Stimulated activated CD4-positive, alpha-beta T cell treated with anti-CD3 and anti-CD28 coated beads, TNF-alpha, amount 100 ng/mL, for 24 hours (primary cell): ENCODE measurements at places on chromosomes 4 and X.

DNA sequence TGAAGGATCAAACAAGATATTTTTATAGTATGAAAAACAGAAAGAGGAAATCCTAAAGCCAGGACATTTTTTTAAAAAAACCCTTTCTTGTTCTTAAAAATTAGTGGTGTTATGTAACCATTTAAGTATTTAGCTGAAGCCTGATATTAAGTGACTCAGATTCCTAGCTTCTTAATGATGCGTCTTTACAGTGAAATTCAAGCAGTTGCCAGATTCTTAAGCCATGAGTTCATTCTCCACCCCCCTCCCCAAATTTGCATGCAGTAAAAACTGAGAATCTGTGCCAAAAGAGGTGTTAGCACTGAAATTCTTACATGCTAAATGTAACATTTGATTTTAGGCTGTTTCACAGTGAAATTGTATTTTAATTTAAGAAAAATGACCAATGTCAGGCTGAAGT, 180.8 kb downstream of the RAPGEF2 start:
- DNase-seq = no peak

DNA sequence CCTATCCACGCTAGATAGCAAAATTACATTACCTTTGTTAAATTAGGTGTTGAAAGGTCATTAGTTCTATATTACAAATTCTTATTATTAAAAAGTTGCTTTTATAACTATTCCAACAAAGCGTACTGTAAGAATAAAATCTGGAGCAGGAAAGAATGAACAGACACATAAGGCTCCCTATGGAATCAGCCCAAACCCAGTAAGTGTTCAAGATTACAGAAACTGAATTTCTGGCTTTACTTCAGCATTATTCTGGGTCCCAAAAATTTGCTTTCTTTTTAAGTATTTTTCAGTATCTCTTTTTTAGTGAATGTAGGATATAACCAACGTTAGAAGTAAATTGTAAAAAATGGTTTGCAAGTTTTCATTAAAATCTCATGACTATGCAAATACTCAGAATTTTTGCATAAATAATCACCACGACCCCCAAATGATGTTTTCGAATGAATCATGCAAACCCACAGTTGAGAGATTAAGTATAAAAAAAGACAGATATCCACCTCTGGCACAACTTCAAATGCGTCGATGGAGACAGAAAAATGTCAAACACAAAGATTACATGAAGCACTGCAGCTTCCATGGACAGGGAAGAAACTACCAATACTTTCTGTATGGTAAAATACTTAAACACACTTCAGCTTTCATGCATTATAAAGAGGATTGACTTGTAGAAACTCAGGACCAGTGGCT, 238.5 kb downstream of the RASL11B start:
- DNase-seq = no peak

- no peak for DNase-seq
Observed at GRCh38 chrX:101430457-101431078, 22.5 kb downstream of the HNRNPH2 start.

GRCh38 chrX:39532761-39533160, 565.0 kb downstream of the BCOR start:
- DNase-seq = no peak

DNA sequence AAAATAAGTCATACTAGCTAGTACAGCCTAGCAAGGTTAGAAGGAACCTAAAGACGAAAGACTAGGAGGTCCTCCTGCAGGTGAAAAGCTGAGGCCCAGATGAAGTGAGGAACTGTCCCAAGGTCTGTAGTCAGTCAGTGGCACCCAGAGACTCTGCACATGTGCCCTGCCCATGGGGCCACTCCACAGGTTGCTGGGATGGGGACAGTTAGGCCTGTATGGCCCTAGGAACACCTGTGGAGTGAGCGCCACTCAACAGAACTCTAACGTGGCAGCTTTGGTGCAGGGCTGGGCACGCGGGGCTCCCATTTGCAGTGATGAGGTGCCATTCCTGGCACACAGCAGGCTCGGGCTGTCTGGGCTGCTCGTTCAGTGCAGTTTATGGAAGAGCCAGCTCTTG, 14.8 kb downstream of the ZNF185 start:
- DNase-seq = no peak

- DNase-seq = no peak
Observed at GRCh38 chrX:136168929-136169735, 21.8 kb downstream of the FHL1 start.

DNA sequence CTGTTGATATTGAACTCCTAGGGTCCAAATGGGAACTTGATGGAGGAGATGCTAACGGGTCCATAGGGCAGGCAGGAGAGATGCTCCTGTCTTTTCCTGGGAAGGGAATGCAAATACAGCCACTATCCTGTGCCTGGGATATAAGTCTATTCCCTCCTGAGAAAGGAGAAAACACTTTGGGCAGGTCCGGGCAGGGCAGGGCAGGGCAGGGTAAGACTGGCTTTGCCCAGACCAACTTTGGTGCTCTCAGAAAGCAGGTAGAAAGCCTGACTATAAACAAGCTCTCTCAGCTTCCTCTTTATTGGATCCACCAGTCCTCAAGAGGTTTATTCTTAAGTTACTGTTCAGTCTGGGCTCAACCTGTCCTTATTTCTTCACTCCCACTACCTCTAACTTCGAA, 232.3 kb downstream of the PTTG2 start:
- no peak for DNase-seq

DNA sequence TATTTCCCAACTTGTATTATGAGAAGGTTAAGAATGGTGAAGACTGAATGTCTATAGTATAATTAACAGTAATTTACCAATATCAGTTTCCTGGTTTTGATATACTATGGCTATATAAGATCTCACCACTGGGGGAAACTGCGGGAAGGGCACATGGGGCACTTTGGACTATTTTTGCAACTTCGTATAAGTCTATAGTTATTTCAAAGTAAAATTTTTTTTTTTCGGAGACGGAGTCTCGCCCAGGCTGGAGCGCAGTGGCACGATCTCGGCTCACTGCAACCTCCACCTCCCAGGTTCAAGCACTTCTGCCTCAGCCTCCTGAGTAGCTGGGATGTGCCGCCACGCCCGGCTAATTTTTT, 46.1 kb downstream of the CXorf58 start:
- no peak for DNase-seq

DNA sequence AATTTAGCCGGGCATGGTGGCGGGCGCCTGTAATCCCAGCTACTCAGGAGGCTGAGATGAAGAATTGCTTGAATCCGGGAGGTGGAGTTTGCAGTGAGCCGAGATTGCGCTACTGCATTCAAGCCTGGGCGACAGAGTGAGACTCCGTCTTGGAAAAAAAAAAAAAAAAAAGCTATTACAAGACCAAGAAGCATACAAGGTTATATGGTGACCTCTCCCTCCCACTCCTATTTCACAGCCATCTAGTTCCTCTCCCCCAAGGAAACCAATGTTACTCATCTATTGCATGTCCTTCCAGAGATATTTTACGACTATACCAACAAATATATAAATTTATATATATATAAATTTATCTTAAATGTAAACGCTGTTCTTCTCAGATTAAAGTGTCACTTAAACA, 3.2 kb downstream of the SLC9A7 start:
- no peak for DNase-seq

GRCh38 chrX:49058794-49059193, at the start of gene CCDC120:
Gene CCDC120 (plus strand): TSS chrX:49058999. CDS start chrX:49062042, 3,043 bp downstream.
- DNase-seq = no peak

DNA sequence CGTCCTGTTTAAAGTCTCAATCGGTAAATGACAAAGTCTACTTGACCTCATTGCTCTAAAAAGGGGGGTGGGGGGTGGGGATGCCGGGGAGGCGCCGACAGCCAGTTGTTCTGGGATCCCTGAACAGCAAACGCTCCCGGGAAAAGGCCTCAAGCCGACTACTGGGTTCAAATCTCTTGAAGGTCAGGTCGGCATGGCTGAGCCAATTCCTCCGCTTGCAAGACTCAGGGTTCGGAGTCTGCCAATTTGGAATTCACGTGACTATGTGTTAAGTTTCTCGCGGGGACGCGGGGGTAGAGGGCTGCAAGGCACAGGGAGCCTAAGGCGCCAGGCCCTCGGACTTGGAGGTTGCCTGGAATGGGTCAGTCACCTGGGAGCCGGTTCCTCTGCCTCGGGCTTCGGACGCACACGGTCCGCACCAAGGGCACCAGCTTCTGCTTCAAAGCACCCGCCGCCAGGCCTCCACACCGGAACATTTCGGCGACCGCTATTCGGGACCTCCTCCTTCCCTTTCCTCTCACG, 399 bp downstream of the AIFM1 start:
- no peak for DNase-seq

- no peak for DNase-seq
Observed at GRCh38 chr4:69781458-69782418, 21.3 kb upstream of the SULT1B1 start.

DNA sequence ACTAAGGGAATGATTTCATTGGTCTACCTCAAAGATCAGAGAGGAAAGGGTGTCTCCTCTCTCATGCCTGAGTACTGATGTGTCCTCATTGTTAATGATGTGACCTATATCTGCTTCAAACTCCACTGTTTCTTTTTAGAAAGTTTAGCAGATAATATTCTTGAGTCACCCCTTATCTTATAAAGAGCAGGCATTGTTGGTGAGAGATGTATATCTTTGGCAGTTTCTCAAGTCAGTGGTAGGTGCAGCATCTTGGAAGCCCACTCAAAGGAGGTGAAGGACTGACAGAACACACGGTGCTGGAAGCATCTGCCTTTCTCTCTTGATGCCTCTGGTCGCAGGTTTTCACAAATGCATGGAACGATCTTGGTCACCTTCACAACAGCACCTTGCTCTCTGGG, 71.2 kb downstream of the ZNF518B start:
- no peak for DNase-seq

DNA sequence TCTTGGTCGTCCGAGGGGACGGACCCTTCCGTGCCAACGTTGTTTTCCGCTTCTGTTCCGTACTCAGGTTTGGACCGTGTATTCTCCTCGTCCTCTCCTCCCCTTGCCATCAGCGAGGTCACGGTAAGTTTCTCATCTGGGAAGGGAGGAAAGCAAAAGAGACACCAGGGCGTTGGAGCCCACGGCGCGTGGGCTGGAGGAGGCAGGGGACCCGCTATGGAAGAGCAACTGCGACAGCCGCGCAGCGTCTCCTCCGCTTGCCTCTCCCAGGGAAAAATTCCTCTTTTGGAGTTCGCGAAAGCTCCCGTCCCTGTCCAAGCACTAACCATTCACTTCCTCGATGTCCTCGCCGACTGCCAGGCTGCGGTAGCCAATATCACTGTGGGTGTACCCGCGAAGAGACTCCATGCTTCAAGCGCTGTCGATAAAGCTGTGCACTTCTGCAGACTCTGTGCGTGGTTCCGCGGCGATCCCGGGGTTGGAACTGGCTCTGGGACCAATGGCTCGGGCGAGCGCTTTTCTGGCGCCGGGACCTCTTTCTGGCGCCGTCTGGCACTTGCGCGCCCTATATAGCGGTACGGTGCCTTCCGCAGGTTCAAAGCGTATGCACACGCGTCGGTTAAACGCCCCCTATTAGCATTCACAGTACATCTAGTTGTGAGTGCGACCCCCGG, at the start of gene ESX1:
ESX1 (minus strand) TSS at position 492 of the 674 bp plus-strand sequence; CDS start at position 408, 84 bp downstream.
- no peak for DNase-seq

DNA sequence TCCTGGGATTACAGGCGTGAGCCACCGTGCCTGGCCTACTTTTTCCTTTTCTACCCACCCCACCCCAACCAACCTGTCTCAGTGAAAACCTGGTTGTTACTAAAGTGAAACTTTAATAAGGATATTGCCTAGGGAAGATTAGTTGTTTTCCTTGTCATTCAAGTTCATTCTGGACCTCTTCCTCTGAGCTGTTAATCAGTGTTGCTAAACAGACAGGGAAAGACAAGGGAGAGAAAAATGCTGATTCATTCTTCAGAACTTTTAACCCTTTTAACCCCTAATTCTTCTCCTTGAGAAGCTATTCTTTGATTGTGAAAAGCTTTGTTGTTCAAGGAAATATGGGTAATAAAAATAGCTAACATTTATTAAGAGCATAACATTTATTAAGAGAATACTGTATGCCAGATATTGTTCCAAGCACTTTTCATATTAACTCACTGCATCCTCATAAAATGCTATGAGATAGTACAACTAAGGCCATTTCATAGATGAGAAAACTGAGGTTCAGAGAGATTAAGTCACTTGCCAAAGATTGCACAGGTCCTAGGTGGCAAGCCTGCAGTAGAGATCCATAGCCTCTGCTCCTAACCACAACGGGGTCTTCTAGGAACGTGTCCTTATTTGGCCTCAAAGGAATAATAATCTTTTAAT, 34.8 kb downstream of the OSTC start:
- DNase-seq = no peak

GRCh38 chr4:173498023-173498422, 32.0 kb downstream of the HAND2 start:
- DNase-seq = no peak

GRCh38 chr4:182880387-182881356, 36.5 kb downstream of the DCTD start:
- DNase-seq = no peak

- no peak for DNase-seq
Observed at GRCh38 chrX:7145454-7145853, 2.1 kb upstream of the STS start.

GRCh38 chr4:70488748-70489147, 16.8 kb downstream of the MUC7 start:
- DNase-seq = no peak

DNA sequence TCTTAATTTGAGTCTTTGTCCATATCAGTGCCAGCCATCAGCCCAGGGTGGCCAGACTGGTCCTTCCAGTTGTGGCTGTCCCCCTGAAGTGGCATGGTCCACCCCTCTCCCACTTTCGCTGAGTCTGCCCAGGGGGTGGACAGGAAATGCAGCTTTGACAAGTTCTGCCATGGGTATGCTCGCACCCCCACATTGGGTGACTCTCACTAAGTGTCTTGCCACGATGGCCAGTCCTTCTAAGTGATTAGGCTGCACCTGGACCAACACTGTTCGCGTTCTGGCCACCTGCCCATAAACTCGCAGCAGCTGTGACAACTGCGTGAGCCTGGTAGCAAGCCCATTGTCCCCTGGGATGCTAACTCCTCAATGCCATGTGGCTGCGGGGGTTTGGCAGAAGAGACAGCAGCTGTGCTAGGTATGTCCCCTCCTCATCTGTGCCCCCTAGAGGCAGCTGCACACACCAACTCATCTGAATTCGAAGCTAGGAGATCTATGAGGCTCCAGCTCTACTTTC, 10.0 kb upstream of the LNX1 start:
- DNase-seq = no peak

DNA sequence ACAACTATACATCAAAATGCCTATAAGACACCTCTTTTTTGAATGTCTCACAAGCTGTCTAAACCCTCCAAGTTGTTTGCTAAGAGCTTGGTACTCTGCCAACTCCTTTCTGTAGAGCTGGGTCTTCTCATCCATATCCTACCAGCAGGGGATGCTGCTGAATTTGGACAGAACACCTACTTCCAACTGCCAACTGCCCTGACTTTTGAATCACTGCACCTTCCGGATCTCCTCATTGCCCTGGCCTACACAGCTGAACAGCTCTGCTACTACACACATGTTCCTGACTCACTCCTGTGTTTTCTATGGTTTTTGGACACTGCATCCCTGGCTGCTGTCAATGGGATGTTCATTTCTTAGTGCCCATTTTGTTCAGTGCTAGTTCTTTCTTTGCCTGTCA, 18.7 kb downstream of the FAM184B start:
- DNase-seq = no peak

- DNase-seq = no peak
Observed at GRCh38 chrX:124534536-124534935, 188.2 kb downstream of the SH2D1A start.
